ENCODE measurements at places on chromosomes 7 and 10.

GRCh38 chr7:17584822-17585221 is 286.4 kb downstream of the AHR start:
- DNase-seq: no peak

GRCh38 chr10:92213049-92213448 is 77.8 kb downstream of the CPEB3 start:
- DNase-seq: no peak

DNA sequence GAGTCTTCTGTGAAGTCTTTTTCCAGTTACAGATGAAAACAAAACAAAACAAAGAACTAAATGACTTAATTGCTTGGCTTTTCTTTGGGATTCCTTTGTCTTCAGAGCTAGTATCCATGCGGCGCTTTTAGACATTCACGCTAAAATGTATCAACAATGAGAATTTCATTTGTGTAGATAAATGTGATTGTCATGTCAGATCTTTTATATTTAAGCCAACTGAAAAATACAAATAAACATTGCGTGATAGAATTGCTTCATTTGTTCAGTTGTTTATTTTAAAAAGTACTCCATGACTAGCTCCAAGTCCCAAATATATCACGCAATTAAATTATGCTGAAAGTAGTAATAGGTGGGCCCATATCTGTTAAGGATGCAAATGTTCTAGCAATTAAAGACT is 7.9 kb upstream of the ADRB1 start:
- DNase-seq: no peak

- DNase-seq: no peak
These were observed 16.0 kb downstream of the AFAP1L2 start for GRCh38 chr10:114388275-114388674.

GRCh38 chr10:513393-513792 is 176.1 kb downstream of the DIP2C start:
- DNase-seq: no peak

GRCh38 chr10:13882119-13882711 is 295.4 kb downstream of the PRPF18 start:
- DNase-seq: no peak

DNA sequence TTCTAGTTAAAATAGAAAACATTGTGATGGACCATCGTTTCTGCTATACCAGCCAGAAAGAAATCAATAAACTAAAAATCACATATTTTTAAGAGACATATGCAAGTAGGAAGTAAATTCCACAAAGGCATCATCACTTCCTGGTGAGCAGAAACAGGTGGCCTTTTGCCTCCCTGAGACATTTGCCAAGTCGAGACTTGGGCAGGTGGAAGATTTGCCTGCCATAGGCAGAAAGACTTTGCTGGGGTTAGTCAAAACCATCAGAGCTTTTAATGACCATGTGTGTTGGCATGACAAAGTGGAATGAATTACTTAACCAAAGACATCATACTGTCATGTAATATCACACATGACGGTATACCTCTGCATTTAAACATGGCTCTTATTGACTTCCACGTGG is 66.0 kb upstream of the FGL2 start:
- DNase-seq: no peak

DNA sequence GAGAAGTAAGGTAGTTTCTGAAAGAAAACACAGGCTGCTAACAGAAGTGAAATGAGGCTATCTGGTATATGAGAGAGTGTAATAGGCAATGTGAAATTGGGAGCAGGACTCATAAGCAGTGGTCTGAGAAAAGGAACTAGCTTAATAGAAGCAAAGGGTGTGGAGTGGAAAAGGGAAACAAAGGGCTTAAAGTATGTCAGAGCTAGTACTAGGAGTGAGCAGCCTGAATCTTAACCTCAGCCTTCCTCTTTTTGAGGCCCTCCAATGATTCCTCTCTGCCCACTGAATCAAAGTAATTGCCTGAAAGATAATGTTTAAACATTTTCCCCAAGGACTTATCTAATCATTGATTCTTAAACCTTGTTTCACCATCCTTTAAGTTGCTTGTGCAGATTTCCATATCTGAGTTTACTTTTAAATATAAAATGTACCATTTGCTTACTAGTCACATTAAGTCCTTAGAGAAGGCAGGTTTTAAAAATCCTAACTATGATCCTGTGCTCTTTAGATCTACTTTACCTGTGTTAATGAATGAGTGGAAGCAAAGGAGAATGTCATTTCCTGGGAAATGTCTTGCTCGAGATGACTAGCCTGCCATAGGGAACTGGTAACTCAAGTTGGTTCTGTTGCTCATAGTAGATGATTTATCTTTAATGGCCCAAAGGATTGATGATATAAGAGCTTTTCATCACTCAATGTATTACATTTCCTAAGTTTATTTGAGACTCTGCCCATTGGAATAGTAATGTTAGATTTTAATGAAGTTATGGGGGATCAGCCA is 155.0 kb downstream of the SKAP2 start:
- DNase-seq: no peak

GRCh38 chr7:15330943-15331342 is 230.9 kb downstream of the AGMO start:
- no peak for DNase-seq

- DNase-seq: peak; percentile 12
These were observed 86.1 kb upstream of the DNAJB6 start for GRCh38 chr7:157250605-157251228.

GRCh38 chr7:85516675-85517074 is 329.8 kb upstream of the SEMA3D start:
- DNase-seq: no peak

DNA sequence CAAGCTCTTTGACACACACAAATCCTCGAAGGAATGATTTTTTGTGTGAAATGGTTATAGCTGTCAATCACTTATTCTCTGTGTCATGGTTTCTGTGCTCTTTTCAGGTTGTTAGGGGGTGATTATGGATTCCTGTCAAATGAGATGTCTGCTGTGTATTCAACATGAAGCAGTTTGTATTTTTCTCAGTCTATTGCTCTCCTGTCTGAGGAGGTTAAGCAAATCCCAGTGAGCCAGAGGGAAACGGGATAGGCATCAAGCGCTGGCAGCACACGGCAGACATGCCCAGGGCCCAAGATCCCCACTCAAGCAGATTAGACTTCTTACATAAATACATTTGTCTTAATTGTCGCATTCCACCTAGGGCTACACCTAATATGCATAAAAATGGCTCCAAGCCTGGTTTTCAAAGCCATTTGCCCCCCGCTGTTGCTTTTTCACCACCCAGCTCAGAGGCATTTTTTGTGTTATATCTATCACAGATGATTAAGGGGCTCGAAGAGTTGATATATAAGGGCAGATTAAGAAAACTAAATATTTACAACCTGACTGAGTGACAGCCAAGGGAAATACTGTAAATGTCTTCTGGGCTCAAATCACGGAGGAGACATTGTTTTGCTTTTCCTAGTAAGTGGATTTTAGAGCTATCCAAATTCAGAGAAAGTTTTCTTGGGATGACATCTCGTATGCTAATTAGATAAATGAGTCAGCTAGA is 192.7 kb upstream of the LRGUK start:
- DNase-seq: no peak

DNA sequence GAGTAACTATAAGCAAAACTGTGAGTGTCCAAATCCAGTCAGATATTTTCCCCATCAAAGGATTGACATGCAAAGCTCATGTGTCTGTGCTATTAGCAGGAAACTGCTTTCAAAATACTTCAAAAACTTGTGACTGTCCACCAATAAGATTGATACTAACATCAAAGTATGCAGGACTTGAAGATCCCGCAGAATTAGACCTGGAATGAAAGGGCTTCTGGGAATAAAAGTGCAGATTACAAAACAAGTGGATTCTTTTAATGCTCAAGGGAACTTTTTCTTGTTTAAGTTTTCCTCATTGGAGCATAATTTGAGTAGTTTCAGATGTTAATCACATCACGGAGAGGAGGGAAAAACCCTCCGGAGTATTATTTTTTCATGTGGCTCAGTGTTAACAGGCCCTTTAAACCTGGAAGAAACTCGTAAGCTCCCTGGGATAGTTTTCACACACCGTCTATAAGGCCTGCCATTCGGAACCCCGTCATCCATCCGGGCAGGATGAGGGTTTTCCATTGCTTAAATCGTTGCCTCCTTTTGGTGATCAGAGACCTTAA is 33.9 kb upstream of the MKX start:
- DNase-seq: no peak

DNA sequence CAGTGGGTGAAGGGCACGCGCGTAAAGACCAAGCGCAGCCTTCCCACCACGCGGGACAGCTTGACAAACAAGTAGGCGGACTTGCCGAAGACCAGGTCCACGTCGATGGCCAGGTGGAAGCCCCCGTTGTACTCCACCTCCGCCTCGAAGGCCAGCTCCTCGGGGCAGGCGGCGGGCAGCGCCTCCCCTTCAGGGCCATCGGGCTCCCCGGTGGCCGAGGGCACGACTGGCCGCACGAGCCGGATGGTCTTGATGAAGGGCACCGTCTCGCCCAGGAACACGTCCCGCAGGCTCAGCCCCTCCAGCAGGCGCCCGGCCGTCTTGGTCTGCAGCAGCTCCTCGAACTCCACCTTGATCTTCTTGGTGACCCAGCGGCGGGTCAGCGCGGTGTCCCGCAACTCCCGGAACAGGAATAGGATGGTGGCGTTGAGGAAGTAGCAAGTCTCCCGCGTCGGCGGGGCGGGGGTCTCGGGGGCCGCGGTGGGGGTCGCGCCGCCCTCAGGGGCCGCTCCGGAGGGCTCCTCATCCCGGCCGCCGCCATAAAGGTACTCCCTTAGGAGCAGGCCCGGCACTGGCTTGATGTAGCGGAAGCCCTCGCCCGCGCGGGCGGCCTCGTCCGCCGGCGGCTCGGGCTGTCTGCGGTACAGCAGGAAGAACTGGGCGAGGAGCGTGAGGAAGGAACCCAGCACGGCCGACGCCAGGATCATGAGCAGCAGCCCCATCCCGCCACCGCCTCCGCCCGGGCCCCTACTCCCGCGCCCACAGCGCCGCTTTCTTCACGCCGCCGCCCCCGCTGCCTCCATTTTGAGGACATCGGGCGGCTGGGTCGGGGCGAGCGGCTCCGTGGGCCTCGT is 507 bp downstream of the PDZD8 start:
- DNase-seq: no peak

DNA sequence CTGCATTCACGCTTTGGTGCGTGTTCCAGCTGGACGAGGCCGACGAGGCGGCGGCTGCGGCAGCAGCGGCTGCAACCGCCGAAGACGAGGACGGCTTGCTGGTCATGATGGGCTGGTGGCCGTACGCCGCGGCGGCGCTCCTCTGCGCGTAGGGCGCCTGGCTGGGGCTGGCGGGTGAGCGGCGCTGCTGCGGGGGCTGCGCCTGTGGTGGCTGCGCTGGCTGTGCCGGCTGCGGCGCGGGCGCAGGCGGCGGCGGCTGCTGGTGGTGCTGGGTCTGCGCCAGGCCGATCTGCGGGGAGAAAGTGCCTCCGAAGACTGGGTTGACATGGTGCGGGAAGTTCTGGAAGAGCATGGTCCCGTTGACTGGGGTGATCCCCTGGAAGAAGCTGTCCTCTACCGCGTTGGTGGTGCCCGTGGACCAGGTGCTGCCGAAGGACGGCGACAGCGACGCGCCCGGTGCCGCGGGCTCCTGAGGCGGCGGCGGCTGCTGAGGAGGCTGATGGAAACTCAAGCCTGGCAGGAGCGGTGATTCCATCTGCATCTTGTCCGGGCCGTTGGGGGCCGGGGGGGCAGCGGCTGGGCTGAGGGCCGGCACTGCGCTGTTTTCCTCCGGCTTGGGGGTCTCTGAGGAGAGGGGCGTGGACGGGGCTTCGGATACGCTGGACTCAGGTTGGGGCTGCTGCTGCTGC is 51.1 kb downstream of the CPEB3 start:
- no peak for DNase-seq

DNA sequence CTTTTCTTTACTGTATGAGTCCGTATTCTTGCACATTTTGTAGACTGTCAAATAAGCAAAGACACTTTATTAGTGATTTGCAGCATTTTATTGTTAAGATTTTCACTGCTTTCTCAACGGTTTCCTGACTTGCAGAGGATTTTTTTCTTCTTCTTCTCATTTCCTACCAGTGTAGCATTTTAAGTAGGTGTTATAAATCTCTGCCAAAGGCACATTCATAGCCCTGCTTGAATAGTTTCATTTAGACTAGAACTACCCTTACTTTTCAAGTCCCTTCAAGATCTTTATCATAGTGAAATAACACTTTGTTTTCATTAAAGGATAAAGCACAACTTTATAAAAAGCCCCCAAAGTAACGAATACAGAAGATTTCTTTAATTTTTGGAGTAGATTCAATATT is 271.4 kb downstream of the TSPAN12 start:
- no peak for DNase-seq

GRCh38 chr7:138665669-138666140 is 35.5 kb downstream of the SVOPL start:
- no peak for DNase-seq

DNA sequence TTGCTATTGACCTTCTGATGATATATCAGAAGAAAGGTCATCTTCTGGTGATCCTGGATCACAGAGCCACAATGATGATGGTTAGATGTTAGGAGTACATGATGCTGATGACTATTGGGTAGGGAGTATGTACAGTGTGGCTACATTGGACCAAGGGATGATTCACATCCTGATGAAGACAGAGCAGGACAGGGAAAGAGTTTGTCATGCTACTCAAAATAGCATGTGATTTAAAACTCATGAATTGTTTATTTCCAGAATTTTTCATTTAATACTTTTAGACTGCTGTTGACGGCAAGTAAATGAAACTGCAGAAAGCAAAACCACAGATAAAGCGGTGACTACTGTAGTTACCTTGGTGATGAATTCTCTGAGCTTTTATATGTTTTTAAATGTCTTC is 397.3 kb downstream of the PPP1R3A start:
- DNase-seq: no peak

DNA sequence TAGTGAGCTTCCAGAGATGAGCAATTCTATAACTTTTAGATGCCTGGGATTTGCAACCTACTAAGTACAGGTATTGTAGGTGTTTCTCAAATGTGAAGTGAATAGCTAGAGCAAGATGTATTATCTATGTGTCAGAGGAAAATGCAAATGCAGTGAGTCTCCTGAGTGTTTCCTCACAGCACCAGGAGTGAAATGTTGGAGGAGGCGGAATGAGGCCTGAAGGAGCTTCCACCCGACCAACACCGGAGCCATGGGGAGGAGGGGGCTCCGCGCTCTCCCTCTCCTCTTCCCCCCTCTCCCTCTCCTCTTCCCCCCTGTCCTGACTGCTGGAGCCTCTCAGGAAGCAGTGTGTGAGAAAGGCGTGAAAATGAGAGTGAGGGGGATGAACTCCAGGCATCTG is 79.9 kb upstream of the RNF32 start:
- no peak for DNase-seq

- DNase-seq: no peak
These were observed 10.8 kb upstream of the SEMA3C start for GRCh38 chr7:80929619-80930018.

DNA sequence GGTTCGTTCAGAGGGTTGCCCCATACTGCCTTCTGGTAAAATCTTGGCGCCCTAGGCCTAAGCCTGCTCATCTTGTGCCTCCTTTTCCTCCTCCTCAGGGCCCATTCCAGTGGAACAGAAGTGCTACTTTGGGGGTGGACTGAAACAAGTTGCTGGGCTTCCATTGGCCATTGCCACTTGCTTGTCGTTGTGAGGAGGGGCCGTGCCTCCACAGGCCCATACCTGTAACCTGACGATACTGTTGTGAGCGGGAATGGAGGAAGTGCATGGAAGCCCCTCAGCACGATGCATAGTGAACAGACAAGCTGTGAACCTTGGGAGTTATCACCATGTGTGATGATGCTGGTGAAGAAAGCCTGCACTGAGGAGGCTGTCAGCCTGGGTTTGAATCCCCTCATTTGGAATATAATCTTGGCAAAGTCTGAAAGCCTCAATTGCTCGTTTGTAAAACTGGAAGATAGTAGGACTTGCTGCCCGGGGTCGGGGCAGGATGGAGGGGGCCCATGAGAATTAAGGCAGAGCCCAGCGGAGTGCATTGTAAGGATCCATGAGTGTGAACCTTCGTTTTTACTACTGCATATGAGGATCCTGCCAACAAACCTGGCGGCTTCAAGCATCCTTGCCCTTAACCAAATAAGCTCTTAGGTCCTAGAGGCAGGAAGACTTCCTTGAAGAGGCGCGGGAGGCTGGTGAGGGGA is 671 bp upstream of the PAPSS2 start:
- no peak for DNase-seq

Data from activated naive CD8-positive, alpha-beta T cell treated with anti-CD3 and anti-CD28 coated beads, Interleukin-2, amount 50 U/mL, for 16 hours (primary cell).